Head of caudate nucleus (tissue), 42 donors: ENCODE measurements at places on chromosomes 6 and 20.

DNA sequence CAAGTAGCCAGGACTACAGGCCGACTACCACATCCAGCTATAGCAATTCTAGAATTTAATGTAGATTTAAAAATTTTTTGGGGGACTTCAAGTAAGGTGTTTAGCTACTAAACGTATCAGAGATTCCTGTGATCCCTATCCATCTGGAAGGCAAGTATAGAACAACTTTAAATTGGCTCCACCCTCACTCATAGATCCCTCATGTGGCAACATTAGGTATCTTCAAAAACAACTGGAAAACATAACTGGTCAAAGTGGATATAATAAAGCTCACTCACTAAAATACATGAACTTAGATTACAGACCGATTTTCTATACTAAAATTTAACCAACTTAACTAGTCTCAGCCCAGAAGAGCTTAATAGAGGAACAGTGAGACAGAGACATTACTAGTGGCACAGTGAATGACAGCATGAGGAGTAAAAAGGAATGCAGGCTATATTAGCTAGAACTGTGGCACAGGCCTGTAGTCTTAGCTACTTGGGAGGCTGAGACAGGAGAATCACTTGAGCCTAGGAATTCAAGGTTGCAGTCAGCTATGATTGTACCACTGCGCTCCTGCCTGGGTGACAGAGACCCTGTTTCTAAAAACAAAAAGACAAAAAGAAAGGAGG, 14.7 kb downstream of the NUP153 start:
- no peak for DNase-seq

GRCh38 chr6:160337991-160338390, 10.2 kb upstream of the SLC22A3 start:
- no peak for DNase-seq

GRCh38 chr6:138569970-138570724, 70.9 kb upstream of the NHSL1 start:
- DNase-seq = no peak

- no peak for DNase-seq
These were observed 15.7 kb upstream of the SIRT5 start for GRCh38 chr6:13558718-13559117.

GRCh38 chr6:151004383-151005024, 139.0 kb downstream of the MTHFD1L start:
- no peak for DNase-seq

DNA sequence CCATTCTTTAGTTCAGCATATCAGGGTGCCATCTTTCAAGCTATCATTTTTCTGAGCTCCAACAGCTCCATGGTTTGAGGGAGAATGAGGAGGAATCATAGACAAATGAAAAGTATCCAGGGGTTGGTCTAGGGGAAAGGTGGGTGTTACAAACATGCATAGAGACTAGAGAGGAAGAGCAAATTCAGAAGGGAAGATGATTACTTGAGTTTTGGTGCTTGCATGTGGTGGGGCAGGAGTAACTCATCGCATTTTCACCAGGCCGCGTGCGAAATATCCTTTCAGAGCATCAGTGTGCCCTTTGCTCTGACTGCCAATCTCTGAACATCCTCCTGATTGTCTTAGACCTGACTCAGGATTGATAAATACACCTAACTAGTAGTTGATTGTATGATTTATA, 7.7 kb upstream of the BICRAL start:
- no peak for DNase-seq

DNA sequence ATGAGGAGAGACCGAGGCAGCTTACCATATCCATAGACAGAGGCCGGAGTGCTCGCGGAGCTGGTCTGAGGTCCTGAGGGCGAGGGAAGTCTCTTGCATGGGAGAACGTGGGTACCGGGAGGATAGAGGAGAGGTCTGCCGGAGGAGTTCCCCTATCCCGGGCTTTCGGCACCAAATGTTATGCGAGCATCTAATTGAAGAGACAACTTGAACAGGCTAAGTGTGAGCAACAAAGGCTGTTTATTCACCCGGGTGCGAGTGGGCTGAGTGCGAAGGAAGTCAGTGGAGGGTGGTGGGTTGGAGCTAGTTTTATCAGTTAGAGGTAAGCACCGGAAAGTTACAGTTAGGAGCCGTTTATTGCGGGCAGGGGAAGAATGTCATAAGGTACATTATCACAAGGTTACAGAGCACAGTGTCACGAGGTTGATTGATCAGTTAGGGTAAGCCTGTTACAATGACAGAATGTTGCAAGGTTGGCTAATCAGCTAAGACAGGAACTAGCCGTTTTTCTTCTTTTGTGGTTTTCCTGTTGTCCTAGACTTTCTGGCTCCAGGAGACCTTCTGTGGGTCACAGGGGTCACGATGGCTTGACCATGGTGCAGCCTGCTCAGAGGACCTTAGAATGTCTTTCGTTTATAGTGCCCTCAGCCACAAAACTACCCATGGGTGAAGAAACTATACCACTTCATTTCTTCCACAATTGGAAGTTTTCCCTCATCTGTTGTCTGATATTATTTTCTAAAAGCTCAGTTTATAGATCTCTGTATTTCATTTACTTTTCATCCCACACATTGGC, 746.0 kb upstream of the ADGRB3 start:
- DNase-seq = no peak

GRCh38 chr20:44467289-44467883, 8.3 kb upstream of the TTPAL start:
- no peak for DNase-seq

GRCh38 chr6:99485395-99485773, 29.8 kb downstream of the USP45 start:
- DNase-seq = no peak

DNA sequence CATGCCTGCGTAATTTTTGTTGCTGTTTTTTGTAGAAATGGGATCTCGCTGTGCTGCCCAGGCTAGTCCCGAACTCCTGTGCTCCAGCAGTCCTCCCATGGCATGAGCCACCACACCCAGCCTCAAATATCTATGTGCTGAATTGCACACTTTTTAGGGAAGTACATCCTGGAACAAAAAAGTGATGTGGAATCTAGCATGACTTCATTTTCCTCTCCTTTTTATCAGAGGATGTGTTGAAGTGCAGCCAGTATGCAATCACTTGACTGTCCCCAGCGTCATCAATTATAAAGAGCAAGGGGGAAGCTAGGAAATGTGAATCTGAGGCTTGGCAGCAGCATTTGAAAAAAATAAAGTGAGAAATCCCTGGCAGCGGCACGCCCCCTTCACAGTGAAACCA, 6.4 kb upstream of the EXOC2 start:
- no peak for DNase-seq

- DNase-seq = no peak
These were observed 267.6 kb upstream of the SGK1 start for GRCh38 chr6:134585517-134585873.

DNA sequence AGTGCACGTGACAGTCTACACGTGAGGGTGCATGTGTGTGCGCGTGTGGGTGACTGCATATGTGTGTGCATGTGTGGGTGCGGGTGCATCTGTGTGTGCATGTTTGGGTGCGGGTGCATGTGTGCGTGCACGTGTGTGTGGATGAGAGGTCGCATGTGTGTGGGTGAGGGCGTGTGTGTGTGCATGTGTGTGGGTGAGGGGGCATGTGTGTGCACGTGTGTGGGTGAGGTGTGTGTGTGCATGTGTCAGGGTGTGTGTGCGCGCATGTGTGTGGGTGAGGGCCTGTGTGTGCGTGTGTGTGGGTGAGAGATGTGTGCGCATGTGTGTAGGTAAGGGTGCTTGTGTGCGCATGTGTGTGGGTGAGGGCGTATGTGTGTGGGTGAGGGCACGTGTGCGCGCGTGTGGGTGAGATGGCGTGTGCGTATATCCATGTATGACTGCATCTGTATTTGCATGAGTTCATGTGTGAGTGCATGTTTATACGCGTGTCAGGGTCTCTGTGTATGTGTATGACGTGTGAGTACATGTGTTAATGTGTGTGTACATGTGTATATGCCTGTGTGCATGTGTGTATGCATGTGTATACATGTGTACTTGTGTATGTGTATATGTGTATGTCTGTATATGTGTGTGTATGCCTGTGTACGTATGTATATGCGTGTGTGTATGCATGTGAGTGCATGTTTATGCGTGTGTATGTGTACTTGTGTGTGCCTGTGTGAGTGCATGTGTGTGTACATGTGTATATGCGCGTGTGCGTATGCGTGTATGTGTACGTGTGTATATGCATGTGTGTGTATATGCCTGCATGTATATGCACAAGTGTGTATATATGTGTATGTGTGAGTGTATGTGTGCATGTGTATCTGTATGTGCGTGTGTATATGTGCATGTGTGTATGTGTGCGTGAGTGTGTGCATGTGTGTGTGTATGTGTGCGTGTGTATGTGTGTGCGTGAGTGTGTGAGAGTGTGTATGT, 4.1 kb upstream of the LIME1 start:
- no peak for DNase-seq

GRCh38 chr20:8357703-8358102, 225.6 kb downstream of the PLCB1 start:
- no peak for DNase-seq

- DNase-seq = no peak
These were observed 149.7 kb downstream of the KIF16B start for GRCh38 chr20:16423311-16424212.

- no peak for DNase-seq
These were observed 7.5 kb upstream of the PLCB4 start for GRCh38 chr20:9061434-9061833.

DNA sequence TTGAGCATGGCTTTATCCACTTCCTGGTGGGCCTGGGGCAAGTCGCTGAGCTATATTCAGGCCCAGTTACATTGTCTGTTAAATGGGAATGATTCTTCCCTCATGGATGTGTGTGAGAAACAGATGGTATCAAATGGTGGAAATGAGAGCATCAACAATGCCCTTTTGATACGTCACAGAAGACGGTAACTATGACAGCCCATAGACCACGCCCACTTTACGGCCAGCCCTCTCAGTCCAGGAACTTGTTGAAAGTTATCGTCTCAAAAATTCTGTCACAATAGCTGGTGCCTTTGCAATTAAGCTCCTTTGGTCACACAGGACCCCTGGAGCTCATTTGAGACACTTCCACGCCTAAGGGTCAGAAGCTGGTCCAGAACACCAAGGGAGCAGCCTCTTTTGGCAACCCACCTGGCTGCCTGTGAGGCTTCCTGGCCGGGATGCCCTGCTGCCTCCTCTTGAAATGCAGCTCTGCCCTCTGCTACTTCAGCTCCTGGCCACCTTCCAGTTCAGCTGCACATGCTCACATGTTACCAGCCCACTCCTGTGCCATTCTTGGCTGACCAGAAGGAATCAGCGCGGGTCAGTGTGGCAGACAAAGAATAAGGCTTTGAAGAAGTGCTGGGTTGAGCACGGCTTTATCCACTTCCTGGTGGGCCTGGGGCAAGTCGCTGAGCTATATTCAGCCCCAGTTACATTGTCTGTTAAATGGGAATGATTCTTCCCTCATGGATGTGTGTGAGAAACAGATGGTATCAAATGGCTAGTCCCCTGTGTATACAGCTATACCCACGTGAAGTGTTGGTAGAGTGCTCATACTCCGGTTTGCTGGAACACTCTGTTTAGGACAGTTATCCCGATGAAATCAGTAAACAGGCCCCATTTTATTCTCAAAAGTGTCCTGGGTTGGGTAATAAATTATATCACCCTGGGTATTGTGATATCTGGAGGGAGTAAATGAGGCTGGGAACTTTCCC, 199.2 kb upstream of the SUPT3H start:
- DNase-seq = peak; percentile 44

- DNase-seq = no peak
These were observed 75.2 kb downstream of the WDR27 start for GRCh38 chr6:169626649-169627048.

GRCh38 chr6:143549949-143550268, 38.4 kb upstream of the FUCA2 start:
- DNase-seq = no peak

- DNase-seq = no peak
These were observed 6.5 kb downstream of the NEDD9 start for GRCh38 chr6:11226005-11226404.

- DNase-seq = no peak
These were observed 44.9 kb downstream of the NRN1 start for GRCh38 chr6:5961836-5962235.

GRCh38 chr6:3368685-3369084, 88.2 kb downstream of the SLC22A23 start:
- no peak for DNase-seq

DNA sequence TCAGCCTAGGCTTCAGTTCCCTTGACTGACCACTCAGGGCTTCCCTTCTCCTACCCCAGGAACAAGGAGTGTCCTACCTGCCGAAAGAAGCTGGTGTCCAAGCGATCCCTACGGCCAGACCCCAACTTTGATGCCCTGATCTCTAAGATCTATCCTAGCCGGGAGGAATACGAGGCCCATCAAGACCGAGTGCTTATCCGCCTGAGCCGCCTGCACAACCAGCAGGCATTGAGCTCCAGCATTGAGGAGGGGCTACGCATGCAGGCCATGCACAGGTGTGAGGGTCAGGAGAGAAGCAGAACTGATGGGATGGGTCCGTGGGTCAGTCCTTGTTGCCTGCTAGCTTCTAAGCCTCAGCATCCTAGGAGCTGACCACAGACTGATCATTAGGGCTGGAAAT, 1.6 kb downstream of the RING1 start:
- DNase-seq = no peak

DNA sequence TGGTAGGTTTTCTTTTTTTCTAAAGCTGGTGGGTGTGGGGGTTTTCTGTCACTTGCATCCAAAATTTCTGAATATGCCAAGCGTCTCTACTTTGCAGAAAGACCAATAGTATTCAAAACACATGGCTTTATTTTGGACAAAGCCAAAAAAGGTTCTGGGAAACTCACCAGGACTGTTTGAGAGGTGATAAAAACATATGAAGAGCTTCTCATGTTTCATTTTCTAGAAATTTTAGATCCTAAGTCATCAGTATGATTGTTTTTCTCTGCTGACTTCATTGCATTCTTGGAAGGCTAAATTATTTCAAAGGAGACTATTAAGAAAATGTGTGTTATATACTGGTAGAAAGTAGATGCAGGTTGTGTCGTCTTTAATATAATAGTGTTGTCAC, 51.3 kb downstream of the GCLC start:
- no peak for DNase-seq

GRCh38 chr6:16681260-16681873, 79.9 kb downstream of the ATXN1 start:
- peak; percentile 58 for DNase-seq

- no peak for DNase-seq
These were observed 161.0 kb downstream of the BACH2 start for GRCh38 chr6:90135667-90136066.
